ENCODE measurements at places on chromosomes 11 and 22.

DNA sequence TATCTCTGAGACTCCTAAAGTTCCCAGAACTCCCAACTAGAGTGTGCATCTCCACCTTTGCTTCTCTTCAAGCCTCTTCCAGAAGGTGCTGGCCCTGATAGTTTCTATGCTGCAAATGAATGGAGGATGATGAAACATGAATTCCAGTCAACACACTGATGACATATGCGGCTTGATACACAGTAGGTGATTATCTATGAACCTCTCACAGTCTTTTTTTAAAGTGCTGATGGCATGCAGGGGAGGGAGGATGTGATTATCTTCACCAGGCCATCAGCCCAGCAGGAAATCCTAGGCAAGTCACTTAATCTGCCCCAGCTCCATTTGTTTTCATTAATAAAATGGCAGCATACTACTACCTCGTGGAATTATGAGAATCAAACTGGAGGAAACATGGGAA is 548.5 kb downstream of the SOX6 start:
- DNase-seq = no peak

GRCh38 chr11:112421879-112422278 is 161.2 kb upstream of the PLET1 start:
- DNase-seq = no peak

- DNase-seq = no peak
Observed at GRCh38 chr11:80636999-80637398, 1196.2 kb upstream of the TENM4 start.

GRCh38 chr11:47716692-47717091 is 1.5 kb upstream of the AGBL2 start:
- no peak for DNase-seq

DNA sequence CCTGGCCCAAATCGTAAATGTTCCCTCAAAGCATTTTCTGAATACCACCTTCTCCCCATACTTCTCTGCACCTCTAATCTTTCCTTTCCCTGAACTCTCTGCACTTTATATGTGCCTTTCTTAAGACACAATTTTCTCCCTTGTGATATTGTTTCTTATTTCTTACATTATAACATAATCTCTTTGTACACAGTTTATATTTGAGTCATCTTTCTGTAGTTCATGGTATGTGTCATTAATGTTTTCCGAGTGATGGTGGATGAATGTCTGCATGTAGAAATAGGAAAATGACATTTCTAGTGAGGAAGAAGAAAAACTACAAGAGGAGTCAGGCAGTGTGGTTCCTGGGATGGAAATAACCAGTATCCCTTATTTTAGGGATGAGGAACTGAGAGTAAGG is 5.5 kb downstream of the ACRV1 start:
- no peak for DNase-seq

DNA sequence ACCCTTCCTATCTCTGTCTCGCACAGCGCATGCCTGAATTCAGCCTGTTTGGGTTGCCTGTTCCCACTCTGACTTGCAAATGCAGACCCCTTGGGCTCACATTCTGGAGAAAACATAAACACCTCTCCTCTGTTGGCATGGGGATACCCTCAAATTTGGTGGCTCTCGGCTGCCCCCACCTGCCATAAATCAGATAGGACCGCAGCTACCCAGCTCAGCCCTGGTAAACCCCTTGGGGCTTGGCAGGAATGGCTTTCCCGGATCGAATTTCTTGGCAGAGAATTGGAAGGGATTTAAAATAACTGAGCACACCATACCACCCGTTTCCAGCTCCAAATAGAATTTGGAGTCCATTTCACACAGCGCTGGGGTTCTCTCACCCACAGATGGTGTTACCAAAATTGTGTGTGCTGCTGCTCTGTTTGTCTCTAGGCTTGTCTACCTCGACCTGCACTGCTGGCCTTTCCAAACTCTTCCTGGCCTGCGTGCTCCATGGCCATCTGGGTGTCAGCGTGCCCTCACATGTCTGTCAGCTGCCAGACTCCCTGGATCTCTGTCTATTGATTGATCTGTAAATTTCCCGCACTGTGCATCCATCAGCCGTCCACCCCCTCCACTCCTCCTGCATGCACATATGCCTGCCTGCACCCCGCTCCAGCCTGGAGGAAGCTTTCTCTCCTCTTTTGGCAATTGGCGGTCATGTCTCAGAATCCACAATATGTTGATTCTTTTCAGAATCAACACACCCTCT is 134.0 kb downstream of the NTM start:
- DNase-seq = no peak

- peak; percentile 21 for DNase-seq
Observed at GRCh38 chr22:47659467-47660223, 897.2 kb downstream of the TBC1D22A start.

GRCh38 chr11:109424901-109425300 is 2.9 kb downstream of the C11orf87 start:
- no peak for DNase-seq

- DNase-seq = no peak
Observed at GRCh38 chr11:83475760-83476159, 189.6 kb upstream of the CCDC90B start.

- DNase-seq = peak; percentile 40
Observed at GRCh38 chr11:105862736-105863367, 159.2 kb downstream of the MSANTD4 start.

DNA sequence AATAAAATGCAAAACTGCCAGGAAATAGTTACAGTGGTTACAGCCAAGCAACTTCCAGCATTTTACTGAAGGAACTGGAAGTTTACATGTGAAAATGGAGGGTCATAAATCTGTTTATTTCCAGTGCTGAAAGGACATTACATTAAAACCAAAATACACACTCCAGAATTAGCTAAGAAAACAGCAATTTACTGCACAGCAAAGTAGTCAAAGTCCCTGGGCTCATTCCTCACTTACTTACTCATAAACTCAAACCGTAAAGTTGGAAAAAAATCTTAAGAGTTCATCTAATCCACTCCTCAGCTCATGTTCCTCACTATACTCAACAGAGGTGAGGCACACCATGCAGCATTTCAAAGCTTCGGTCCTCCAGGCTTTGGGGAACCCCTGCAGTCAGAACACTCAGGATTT is 17.4 kb downstream of the CTSC start:
- DNase-seq = no peak

DNA sequence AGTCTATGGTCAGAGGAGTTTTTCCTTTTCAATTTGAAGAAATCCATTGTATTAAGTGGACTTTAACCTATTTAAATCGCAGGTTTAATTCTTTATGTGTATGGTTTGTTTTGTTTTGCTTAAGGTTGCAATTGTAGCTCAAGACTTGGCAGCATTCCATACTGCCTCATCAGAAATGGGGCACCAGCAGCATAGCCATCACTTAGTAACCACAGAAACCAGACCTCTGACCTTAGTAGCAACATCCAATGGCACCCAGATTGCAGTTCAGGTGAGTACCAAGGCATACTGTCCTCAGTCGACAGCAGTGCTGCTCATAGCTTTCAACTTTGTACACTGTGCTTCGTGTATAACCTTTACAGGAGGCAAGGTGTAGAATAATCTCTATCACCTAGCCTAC is 48.4 kb upstream of the WEE1 start:
- peak; percentile 27 for DNase-seq

DNA sequence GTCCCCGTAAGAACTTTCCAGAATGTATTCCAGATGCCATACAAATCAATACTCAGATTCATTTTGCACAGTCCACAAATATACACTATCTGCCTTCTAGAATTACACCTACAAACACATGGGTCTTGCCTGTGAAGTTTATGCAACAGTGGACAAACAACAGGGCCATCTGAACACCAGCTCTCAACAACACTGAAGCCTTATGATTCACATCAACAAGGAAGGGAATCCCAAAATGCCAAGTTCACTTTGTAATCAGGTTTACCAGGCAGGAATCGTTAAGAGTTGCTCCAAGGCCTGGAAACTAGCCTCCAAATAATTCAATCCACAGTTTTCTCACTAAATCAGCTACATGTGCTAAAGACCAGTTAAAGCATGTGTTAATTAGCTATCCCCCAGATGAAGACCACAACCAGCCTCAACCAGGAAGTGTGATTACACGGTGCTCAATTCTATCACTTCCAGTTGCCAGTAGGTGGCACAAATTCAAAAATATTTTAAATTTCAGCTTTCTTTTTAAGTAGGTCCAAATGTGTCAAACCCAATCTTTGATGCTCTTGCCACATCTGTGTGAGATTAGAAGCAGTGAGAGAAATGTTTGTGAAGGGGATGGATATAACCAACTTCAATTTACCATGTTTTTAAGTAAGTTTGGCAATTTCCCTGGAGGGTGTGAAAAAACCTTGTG is 139.1 kb upstream of the BDNF start:
- DNase-seq = no peak

DNA sequence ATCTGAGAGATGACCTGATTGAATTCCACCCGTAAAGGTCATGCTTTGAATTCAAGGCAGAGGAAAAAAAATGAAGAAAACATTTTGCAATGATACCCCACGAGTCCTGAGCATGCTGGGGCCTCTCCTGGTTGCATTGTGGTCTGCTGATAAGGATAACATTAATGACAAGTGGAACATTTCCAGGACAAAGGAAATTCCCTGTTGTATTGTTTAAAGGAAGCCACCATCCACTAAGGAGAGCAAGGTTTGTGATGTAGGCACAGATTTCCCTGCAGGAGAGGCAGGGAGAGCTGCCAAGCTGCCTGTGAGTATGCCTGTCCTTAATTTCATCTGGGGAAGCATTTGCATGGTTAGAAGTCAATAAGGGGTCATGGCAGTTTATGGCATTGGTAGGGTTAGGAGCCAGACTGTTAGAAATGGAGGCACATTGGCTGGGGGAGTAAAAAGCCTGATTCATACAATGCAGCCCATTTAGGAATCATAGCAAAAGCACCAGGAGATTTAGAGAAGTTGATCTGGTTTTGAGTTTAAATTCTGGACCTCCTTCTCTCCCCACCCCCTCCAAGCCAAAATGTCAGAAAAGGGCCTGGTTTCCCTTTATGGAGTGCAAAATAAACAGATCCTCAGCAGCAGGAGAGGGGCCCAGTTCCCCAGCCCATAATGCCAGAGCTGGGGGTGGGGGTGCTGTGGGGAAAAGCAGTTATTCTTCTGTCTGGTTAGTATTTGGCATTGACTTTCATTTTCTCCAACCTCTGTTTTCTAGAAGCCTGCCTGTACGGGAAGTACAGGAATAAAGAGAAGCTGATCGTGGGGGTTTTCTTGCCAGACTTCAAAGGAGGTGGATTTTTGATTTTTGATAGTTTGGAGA is 22.1 kb downstream of the FLI1 start:
- DNase-seq = peak; percentile 14

- DNase-seq = no peak
Observed at GRCh38 chr11:18624161-18624560, 10.0 kb downstream of the SPTY2D1 start.

DNA sequence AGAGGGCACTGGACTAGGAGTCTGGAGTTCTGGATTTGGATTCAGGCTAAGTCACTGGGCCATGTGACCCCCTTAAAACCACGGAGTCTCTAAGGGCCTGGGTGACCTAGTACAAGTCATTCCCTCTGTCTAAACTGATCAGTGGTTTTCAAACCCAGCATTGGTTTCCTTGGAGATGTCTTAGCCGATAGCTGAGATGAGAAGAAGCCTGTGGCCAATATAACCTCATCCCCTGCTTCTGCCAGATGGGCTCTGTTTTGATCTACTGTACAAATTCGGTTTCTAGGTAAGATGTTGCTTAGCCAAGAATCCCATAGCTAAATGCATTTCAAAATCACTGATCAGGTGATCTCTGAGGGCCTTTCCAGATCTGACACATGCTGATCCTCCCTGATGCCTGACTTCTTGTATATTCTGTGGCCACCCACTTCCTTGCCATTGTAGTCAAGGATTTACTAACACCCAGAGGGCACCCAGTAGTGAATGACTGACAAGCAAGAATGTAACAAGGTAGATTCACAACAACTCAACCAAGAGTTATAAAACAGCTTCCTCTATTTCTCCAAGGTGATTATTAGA is 53.1 kb downstream of the GALNT18 start:
- no peak for DNase-seq

- DNase-seq = no peak
Observed at GRCh38 chr11:46672381-46672839, 28.0 kb downstream of the ARHGAP1 start.

GRCh38 chr11:81644239-81644840 is 1089.3 kb downstream of the FAM181B start:
- DNase-seq = peak; percentile 76

DNA sequence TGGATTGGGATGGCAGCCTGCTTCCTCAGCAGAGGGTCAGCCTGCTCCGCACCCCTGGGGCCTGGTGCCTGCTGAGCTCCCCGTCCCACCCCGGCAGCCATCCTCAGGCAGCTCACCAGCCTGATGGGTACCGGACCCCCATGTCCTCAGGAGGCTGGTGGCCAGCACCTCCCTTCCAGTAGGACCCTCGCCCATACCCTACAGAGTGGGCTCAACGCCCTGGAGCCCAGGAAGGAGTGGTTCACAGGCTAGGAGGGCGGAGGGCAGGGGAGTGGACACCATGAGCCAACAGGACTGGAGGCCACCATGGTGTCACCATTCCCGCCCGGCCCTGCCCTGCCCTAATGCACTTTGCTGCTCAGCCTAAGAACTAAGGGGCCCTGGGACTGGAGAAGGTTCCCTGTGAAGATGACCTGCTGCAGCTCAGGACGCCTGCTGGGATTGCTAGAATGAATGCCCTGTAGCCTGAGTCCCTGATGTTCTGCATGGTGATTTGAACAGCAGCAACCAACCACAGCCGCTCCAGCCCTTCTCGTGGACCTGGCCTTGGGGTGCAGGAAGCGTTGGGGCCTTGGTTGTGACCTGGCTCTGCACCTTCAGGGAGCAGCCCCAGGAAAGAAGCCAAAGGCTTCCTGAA is 1080.8 kb downstream of the BRD1 start:
- DNase-seq = no peak

DNA sequence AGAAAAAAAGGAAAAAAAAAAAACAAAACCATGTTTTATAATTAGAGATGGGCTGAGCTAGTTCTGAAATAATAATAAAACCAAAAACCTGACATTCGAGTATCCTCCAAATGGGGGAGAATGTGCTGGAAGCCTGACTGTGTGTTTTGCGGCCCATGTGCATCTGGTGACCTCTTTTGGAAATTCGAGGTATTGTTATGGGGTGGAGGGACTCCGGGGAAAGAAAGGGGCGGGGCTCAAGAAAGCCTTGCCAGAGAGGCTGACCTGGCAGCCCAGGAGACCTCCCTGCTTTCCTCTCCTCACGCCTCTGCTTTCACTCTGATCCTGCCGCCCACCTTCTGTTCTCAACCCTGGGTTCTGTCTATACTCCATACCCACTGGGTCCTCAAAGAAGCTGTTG is 72.9 kb downstream of the CTTN start:
- DNase-seq = no peak

- no peak for DNase-seq
Observed at GRCh38 chr11:409600-410483, 5.0 kb downstream of the SIGIRR start.

DNA sequence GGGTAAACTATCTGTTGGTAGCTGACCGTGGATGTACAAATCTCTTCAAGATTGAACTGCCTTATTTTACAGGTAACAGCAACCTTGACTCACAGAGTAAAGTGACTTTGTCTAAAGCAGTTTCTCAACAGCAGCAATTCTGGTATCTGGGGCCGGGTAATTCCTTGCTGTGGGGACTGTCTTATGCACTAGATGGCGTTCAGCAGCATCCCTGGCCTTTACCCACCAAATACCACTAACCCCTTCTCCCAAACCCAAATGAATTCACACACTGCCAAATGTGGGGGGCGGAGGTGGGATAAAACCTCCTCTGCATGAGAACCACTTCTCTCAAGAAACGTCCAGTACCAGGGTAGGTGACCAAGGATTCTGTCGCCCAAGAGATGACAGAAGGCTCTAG is 1.7 kb upstream of the INCENP start:
- DNase-seq = no peak

GRCh38 chr11:127350476-127350875 is 349.9 kb upstream of the KIRREL3 start:
- DNase-seq = no peak

Data from COR-L47 (cell line).